ENCODE measurements at places on chromosomes 4 and X. TPM values are rescaled to one million over a fixed set of nuclear protein-coding genes. Genes with fewer than 3 reads are reported as not detected.
A peak's percentile ranks its signal among the peaks of the same experiment; 100 is the strongest.

- no peak for DNase-seq
Measured at GRCh38 chr4:75629239-75629638, 1.1 kb downstream of the CDKL2 start.

DNA sequence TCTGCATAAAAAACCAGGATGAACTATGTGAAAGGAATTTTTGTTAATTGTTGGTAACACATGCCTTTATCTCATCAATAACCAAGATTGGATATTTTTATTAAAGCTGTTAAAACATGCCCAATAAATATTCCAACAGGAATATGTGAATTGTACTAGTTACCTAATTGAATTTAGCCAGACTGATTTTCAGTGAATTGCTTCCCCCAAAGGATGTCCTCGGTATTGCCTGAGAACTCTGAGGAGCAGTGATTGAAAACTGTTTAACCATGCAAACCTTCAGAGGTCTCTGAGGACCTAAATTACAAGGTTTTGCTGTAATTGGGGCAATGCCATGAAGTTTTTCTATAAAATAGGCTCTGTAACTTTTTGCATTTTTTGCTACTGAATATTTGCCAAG is 66.6 kb downstream of the BLTP1 start:
- DNase-seq = no peak

DNA sequence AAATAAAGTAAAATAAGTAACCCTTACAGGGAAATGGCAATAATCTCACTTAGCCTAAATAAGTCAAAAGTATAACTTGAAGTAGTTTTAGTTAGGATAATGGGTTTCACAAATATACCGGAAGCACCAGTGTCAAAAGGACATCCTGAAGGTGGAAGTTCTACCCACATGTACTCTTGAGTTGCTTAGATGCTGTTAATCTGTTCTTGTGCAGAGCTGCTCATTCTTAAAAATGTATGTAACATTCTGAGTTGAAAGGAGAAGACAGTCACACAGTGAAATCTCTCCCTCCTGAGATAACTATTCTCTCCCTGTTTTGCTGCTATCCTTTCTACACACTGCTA is 11.2 kb upstream of the CCNG2 start:
- no peak for DNase-seq

DNA sequence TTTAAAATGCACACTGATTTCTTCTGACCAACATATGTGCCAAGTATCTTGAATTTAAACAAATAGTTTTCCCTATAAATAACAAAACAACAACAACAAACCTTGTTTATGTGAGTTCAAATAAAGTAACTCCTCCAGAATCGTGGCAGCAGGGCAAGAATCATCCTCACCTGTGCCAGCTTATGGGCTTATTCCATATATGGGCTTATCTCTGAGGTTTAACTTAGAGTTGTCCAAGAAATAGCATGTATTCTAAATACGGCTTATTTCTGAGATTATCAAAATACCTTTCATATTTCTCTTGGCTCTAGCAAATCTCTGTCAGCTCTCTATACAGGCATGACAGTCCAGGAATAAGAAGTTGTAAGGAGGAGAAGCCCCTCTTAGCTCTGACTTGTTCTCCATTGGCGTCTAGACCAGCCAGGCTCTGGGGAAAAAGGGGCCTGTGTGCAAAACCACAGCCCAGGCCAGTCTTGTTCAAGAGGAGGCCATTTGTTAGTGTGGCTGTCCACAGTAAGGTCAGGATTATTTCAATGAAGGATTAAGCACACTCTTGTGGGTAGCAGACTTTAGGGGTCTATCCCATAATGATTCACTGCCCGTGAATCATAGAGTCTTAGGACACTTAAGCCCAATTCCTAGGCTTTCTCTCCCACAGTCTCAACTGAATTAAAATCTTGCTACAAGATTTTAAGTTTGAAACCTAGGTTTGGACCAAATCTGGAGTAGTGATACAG is 63.2 kb downstream of the FRAS1 start:
- no peak for DNase-seq

The SPANXB1 gene
- not detected for total RNA-seq

DNA sequence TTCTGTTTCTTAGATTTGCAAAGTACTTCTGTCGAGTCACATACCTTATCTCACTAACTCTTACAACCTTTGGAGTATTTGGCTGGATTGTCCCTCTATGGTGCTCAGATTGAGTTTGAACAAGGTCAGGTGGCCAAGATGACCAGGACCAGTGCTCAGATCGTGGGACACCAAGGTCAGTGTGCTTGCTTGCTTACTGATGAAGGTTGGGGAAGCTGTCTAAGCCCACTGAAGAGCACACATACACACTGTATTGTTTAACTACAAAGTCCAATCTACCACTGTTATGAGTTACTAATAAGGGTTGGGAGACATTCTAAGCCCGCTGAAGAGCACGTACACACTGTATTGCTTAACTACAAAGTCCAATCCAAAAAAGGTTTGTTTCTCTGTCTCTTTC is 53.7 kb downstream of the TAB3 start:
- DNase-seq = no peak

DNA sequence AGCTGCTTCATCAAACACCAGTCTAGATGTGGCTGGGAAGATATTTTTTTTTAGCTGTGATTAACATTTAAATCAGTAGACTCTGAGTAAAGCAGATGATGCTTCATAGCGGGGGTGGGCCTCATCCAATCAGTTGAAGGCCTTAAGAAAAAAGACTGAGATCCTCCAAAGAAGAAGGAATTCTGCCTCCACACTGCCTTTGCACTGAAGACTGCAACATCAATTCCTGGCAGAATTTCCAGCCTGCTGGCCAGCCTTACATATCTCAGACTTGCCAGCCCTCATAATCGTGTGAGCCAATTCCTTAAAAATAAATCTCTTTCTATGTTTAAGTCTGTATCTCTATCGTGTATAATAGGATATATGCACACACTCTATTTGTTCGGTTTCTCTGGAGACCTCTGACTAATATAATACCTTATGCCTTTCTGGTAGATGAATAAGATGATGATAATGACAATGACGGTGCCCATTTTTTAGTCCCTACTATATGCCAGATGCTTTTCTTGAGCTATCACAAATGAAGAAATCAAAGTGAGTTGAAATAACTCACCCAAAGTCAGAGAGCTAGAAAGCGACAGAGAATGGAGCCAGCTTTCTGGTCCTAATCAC is 66.1 kb upstream of the SOD3 start:
- DNase-seq = peak; percentile 39

DNA sequence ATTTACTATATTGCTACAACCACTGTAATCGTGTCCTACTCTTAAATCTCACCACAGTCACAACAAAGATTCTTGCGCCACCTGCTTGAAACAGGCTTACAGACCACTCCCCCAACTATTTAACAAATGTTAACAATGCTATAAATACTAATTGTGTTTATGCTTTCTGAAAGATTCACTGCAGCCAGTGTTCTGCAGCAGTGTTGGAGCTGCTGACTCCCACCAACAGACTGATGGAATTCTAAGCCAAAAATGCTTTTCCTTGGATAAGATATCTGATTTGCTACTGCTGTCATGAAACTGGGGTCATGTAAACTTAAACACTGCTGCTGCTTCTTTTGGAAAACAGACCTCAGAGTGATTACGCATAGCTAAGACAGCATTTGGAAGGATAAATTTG is 244.2 kb upstream of the MAB21L2 start:
- peak; percentile 83 for DNase-seq

The MAGEB10 gene
- total RNA-seq = not detected

DNA sequence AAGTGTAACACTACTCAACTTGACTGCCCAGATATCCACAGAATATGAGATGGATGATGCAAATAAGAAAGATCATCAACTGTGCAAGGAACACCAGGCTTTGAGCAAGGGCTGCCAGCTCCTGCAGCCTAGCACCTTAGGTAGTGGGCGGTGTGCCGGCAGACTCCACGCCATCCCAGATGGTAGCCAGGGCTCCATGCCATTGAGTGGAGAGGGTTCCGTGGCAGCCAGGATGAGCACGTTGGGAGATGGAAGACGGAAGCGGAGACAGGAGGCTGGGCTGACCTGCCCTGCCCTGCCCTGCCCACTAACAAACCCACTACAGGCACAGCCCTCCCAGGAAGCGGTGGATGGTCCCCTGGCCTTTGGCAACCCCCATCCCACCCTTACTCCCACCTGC is 51.9 kb downstream of the TMPRSS11F start:
- DNase-seq = no peak

DNA sequence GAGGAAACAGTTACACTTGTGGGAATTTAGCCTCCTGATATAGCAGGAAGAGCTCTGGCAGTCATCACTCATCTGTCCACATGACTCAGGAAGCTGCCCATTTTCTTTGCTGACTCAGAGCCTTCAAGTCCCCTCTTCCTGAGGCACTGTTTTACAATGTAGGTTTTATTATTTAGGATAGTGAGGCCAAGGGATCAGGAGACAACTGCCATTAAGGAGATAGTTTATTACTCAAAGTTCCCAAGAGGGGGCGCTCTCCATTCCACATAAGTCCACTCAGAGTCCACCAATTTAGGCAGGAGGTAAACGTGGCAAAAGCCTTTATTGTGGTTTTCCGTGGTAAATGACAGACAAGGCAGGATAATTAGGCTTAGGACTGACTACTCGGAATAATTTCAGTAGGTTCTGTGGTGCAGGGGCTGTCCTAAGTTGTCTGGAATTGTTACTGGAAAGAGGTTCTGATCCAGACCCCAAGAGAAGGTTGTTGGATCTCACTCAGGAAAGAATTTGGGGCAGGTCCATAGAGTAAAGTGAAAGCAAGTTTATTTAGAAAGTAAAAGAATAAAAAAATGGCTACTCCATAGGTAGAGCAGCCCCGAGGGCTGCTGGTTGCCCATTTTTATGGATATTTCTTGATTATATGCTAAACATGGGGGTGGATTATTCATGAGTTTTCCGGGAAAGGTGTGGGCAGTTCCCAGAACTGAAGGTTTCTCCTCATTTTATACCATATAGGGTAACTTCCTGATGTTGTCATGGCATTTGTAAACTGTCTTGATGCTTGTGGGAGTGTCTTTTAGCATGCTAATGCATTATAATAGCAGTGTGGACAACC is 96.0 kb upstream of the RAB40AL start:
- no peak for DNase-seq

- DNase-seq = no peak
Measured at GRCh38 chr4:43234626-43235415, 342.3 kb downstream of the GRXCR1 start.

- DNase-seq = no peak
Measured at GRCh38 chr4:5730993-5731990, 20.3 kb downstream of the EVC start.

The MAGEA12 gene
- total RNA-seq = not detected

DNA sequence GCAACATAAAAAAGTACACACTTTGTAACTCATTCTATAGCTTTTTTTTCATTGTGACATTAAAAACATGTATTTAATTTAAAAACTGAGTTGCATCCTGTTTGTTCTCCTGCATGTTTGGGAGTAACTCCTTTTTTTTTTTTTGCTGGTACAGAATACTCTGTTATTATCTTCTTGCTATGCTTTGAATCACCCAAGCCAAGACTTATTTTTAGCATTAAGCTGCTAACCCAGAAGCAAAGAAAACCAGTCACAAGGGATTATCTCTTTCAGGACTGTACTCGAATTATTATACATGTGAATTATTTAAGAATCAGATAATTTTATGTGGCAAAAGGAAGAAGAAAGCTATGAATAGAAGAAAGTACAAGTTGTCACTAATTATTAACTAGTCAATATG is 194.9 kb downstream of the ADAMTS3 start:
- no peak for DNase-seq

The FGB gene
- total RNA-seq = 0.28 TPM

DNA sequence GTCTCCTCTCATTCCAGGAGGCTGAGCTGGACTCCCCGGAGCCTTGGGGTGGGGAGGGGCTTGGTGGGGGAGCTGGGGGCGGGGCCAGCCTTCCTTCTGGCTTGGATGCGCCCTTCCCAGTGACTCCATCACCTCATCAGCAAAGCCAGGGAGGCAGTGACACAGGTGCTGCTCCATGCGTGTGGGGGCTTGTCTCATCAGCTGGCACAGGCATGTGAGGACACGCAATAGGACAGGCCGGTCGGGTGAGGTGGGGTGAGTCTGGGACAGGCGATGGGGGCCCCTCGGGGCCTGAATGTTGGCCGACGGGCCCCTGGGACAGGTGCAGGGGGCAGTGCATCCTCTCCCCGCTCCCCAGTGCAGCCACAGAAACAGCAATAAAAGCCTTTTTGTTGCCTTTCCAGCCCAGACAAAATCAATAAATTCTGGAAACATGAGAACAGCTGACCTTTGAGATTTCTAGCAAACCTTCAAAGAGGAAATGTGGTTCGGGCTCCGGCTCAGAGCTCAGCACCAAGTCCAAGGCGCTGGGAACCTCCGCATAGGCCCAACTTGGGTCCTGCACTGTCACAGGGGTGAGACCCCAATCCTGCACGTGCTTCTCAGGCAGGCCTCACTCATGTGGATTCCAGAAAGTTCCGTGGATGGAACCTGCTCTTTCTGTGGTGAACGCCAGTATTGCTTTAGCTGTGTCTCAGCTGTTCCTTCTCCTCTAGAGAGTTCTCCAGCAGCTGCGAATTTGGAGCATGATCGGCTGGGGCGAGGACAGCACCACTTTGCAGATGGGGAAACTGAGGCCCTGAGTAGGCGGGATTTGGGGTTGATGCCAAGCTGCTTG is 18.5 kb downstream of the ADRA2C start:
- DNase-seq = no peak

- DNase-seq = no peak
Measured at GRCh38 chrX:68989456-68989855, 160.6 kb downstream of the EFNB1 start.

- no peak for DNase-seq
Measured at GRCh38 chr4:138561276-138561880, 319.2 kb upstream of the SLC7A11 start.

DNA sequence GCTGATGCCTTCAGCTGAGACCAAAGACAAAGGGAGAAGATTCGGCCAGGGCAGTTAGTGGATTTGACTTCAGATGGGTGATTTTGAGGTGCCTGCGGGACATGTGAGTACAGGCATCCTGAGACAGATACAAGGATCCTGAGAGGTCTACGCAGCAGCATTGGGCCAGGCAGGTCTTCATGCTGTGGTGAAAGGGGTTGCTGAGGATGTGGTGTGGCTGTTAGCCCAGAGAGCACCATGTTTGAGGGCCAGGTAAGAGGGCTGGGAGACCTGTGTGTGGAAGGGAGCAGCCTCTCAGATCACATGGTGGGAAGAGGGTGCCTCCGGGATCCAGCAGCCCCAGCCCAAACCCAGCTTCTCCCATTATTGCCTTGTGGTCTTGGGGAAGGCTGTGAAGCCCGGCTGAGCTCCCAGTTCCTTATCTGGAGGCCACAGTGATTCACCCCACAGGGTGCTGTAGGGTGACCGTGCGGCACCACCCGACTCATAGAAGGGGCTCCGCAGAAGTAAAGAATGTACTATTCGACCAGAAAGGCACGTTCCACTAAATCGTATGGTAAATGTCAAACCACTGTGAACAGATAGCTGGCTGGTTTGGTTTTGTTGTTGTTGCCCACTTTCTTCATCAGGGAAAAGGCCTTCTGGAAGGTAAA is 27.7 kb upstream of the TADA2B start:
- no peak for DNase-seq
